ENCODE measurements at places on chromosomes 3 and 15.

DNA sequence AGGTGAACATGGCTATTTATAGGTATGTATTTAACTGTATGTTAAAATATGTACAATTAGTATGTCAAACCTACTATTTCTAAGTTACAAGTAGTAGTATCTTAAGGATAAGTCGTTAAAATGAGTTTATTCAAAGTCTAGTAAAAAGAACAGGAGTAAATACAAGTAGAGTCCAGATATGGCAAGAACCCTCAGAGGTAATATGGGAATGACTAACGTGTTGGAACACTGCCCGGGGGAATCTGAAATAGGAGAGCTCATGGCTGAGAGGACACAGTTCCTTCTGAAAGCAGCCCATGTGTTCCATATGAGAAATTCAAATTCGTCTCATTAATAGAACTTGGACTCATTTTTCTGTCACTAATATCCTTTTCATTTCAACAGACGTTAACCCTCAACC lies 158.8 kb downstream of the CLSTN2 start:
- H3K27me3 ChIP-seq, result no peaks in the 10 kb centered on the region
- H3K4me3 ChIP-seq, result no peak overlapping the region
- no peaks in the 10 kb centered on the region for H3K4me1 ChIP-seq
- no peaks in the 10 kb centered on the region for H3K36me3 ChIP-seq

GRCh38 chr3:170523248-170523647 lies 62.6 kb downstream of the SLC7A14 start:
- no peak overlapping the region for H3K4me3 ChIP-seq
- no peaks in the 10 kb centered on the region for H3K4me1 ChIP-seq
- no peaks in the 10 kb centered on the region for H3K27me3 ChIP-seq
- no peak overlapping the region for H3K27ac ChIP-seq

DNA sequence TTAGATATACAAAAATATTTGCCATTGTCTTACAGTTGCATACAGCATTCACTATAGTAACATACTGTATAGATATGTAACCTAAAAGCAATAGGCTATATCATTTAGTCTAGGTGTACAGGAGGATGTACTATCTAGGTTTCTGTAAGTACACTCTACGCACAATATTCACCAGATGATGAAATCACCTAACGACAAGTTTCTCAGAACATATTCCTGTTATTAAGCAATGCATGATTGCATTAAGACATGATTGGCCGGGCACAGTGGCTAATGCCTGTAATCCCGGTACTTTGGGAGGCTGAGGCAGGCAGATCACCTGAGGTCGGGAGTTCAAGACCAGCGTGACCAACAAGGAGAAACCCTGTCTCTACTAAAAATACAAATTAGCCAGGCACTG lies 14.5 kb upstream of the PRKCI start:
- H3K36me3 ChIP-seq, result no peaks in the 10 kb centered on the region
- no peaks in the 10 kb centered on the region for H3K27me3 ChIP-seq
- H3K27ac ChIP-seq, result no peak overlapping the region
- no peak for DNase-seq

DNA sequence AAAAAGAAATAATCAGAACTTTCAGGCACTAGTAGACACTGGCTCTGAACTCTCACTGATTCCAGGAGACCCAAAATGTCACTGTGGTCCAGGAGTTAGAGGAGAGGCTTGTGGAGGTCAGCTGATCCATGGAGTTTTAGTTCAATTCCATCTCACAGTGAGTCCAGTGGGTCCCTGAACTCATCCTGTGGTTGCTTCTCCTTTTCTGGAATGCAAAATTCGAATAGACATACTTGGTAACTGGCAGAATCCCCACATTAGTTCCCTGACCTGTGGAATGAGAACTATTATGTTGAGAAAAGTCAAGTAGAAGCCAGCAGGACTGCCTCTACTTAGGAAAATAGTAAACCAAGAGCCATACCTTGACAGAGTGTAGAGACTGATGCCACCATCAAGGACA lies 87.3 kb upstream of the OXTR start:
- no peak overlapping the region for H3K27ac ChIP-seq
- DNase-seq, result no peak
- H3K4me1 ChIP-seq, result no peaks in the 10 kb centered on the region
- no peaks in the 10 kb centered on the region for H3K27me3 ChIP-seq
- H3K36me3 ChIP-seq, result no peaks in the 10 kb centered on the region

GRCh38 chr15:55981582-55982249 lies 11.7 kb downstream of the NEDD4 start:
- no peak for DNase-seq
- no peaks in the 10 kb centered on the region for H3K36me3 ChIP-seq
- no peak overlapping the region for H3K4me3 ChIP-seq
- H3K27me3 ChIP-seq, result no peaks in the 10 kb centered on the region

GRCh38 chr15:76982356-76982755 lies 12.6 kb upstream of the PSTPIP1 start:
- H3K27ac ChIP-seq, result no peak overlapping the region
- H3K4me1 ChIP-seq, result peaks cover 17% of the 10 kb centered on the region

- no peak for DNase-seq
- no peaks in the 10 kb centered on the region for H3K36me3 ChIP-seq
- H3K4me1 ChIP-seq, result peaks cover 23% of the 10 kb centered on the region
- H3K27me3 ChIP-seq, result no peaks in the 10 kb centered on the region
These were observed 111.9 kb downstream of the ATG7 start for GRCh38 chr3:11384074-11384473.

Data from neural progenitor cell (in vitro differentiated cells).